Posterior cingulate gyrus (tissue), 11 donors: ENCODE measurements at places on chromosomes 4 and X.

GRCh38 chrX:283115-283845 lies 2.1 kb downstream of the PLCXD1 start:
- DNase-seq = peak; percentile 81

GRCh38 chr4:140092094-140092851 lies 61.7 kb downstream of the MAML3 start:
- peak; percentile 14 for DNase-seq

GRCh38 chrX:154542723-154543424 lies 3.8 kb downstream of the G6PD start:
- no peak for DNase-seq

GRCh38 chr4:8238515-8239053 lies 31.0 kb upstream of the HTRA3 start:
- peak; percentile 67 for DNase-seq

DNA sequence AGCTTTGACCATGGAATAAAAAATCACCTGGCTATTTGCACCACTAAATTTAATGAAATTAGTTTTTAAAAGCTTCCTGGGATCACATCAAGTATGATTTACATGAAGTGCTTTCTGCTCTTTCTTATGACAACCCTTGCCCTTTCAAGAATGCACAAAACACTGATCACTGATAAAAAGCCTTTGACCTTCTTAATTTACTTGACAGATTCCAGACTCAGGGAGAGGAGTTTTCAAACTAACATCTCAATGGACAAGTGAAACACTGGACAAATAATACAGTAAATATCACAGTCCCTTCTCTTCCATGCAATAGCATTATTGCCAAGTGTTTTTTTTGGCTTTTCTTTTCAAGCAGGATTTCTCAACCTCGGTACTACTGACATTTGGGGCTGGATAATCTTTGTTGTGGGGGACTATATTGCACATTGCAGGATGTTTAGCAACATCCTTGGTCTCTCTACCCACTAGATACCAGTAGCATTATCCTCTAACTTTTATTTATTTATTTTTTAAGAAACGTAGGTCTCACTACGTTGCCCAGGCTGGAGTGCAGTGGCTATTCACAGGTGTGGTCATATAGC lies 86.3 kb downstream of the ZNF827 start:
- DNase-seq = no peak

DNA sequence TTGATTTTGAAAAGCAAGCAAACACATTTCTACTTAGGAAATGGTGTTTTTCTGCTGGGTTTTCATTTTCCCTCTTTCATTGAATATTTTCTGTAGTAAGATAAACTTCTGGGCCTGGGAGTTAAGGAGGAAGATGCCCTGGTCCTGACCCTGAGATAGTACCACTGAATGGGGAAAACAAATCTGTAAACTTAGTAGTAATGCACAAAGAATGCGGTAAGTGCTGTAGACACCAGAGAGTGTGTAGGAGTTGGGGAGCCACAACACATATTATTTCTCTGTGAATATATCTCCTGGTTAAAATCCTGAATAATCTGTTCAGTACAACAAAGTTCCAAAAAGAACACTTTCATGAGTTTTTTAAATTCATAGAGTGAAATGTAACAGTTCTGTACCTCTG lies 178.3 kb downstream of the MAPK10 start:
- DNase-seq = no peak

GRCh38 chr4:105624530-105624929 lies 72.1 kb downstream of the ARHGEF38 start:
- DNase-seq = no peak

DNA sequence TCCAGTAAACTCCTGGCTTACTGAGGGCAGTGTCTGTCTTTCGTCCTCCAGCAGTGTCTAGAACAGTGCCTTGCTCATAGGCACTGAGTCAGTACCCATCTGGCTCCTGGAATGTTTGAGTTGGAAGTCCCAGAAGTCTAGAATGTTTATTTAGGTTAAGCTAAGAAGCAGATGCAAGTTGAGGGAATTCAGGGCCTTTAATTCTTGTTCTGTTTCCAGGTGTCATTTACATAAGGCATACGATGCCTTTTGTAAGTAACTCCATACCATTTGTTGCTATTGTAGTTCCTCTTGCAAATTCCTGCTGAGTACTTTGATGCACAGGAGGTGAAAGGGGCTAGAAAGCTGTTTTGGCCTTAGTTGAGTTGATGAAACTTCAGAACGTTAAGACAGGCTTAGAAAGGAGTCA lies 22.2 kb downstream of the ARHGAP10 start:
- no peak for DNase-seq

DNA sequence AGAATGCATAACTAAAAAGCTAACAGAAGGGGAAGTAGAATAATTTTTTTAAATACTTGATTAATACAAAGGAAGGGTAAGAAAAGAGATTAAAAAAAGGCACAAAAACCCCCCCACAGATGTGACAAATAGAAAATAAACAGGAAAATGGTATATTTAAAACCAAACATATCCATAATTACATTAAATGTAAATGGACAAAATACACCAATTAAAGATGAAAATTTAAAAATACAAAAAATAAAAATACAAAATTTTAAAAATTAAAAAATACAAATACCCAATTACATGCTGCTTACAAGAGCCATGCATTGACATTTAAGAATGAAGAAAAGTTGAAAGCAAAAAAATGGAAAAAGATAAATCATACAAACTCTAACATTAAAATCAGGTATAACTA lies 86.0 kb downstream of the SEL1L3 start:
- no peak for DNase-seq

- DNase-seq = no peak
Observed at GRCh38 chr4:46016306-46016705, 107.5 kb downstream of the GABRG1 start.

- no peak for DNase-seq
Observed at GRCh38 chrX:9429767-9430166, 35.1 kb upstream of the TBL1X start.

GRCh38 chr4:174365018-174365587 lies 81.4 kb downstream of the CEP44 start:
- DNase-seq = no peak

- no peak for DNase-seq
Observed at GRCh38 chr4:70300215-70300614, 34.6 kb upstream of the CABS1 start.

- no peak for DNase-seq
Observed at GRCh38 chr4:108868606-108869227, 105.9 kb upstream of the ETNPPL start.

DNA sequence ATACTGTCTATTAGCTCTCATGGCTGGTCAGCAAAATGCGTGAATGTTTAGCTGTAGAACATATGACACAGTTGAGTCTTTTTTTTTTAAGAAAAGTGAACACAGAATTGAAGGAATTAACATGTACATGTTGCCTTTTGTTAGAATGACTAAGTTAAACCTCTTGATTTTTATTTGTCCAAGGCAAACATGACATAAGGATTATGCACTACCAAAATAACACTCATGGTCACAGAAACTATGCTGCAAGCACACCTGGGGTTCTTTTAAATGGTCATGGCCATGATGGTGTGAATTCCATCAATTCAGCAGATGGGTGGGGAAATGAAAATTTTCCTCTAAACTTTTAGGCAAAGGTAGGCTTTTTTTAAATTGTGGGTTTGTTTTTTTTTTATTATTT lies 80.1 kb upstream of the CXCL13 start:
- DNase-seq = no peak

- DNase-seq = peak; percentile 34
Observed at GRCh38 chrX:154458116-154458953, at the start of gene PLXNA3. PLXNA3 (plus strand) TSS chrX:154458281; CDS start chrX:154460184, 1,903 bp downstream.

DNA sequence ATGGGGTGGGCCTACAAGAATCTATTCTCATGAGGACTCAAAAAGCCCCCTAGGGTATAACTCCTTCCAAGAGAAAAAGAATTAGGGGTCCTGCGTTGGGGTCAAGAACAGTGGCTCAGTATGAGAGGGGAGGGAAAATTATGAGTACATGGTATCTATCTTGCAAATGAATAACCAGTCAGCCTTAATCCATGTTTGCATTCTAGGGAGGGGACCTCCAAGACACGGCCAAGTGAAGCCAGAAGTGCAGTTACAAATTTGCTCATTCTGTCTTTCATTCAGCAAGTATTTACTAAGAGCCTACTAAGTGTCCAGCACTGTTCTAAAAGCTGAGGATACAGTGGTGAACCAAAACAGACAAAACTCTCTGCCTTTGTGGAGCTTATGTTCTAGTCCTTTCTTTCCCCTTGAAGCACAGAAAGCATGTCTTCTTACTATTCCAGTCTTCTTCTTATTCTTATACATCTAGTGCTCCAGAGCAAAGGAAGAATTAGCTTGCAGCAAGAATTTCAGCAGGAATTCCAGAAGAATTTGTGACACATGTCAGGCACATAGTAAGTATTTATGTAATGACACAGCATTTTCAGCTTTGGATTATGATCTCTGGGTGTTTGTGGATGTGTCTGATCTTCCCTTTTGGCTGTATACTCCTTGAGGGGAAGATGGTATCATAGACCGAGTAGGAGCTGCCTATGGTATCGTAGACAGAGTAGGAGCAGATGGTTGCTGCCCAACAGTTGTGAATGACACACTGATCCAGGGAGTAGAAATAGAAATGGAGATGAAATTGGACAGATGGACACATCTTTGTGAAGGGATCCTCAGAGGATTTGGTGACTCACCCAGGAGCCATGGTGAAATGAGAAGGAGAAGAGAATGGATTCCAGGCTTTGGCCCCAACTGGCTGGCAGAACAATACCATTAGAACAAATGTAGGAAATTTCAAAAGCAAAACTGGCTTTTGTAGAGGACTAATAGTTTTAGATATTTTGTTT lies 75.9 kb downstream of the COQ2 start:
- no peak for DNase-seq

GRCh38 chr4:141301216-141301615 lies 80.5 kb downstream of the ZNF330 start:
- DNase-seq = no peak

GRCh38 chrX:7948483-7948882 lies 21.3 kb upstream of the PNPLA4 start:
- no peak for DNase-seq

DNA sequence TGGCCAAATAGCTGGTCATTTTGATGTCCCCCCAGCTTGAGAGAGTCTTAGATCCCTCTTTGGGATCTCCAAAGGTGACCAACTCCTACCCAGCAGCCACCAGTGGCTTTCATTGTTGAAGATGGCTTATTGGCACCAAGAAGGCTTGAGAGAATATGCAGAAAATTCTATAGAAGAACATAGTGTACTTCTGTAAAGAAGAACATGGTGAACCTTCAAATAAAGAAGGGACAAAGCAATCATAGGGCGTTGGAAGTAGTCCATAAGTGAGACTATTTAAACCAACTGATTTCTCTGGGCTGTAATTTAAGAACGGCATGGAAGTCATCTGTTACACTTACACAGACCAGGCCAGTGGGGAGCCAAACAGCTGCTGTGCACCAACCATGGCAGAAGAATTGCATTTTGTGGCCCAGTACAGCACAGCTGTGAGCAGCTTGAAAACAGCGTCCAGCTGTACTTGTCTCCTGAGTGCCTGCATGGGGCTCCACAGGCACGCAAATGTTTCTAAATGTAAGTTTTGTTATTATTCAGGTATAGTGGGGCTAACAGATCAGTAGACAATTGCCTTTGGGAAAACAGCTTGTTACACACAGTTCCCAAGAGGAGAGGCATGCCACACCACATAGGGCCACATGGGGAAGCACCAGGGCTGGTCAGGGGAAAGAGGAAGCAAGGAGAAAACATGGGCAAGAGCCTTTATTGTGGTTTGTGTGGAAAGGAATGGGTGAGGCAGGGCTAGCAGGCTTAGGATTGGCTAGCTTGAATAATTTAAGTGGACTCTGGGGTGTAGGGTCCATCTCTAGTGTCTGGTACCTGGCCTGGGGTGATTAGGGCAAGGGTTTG lies 125.0 kb downstream of the ARHGAP6 start:
- DNase-seq = no peak

DNA sequence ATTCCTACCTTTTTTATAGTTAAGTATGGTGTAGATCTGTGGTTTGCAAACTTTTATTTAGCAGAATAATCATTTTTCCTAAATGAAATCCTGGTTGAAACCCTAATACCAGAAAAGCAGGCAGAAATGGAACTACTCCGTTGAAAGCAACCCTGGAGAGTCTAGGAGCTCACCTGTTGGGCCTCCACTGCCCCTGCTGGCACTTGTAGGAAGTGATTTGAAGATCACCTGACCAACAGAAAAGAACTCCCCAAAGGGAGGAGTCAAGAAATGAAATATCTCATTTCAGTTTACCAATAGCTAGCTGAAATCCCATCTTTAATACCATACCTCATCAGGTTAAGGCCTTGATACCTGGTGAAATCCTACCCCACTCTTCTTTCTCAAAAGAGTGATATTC lies 277.1 kb downstream of the KLHL13 start:
- DNase-seq = no peak

DNA sequence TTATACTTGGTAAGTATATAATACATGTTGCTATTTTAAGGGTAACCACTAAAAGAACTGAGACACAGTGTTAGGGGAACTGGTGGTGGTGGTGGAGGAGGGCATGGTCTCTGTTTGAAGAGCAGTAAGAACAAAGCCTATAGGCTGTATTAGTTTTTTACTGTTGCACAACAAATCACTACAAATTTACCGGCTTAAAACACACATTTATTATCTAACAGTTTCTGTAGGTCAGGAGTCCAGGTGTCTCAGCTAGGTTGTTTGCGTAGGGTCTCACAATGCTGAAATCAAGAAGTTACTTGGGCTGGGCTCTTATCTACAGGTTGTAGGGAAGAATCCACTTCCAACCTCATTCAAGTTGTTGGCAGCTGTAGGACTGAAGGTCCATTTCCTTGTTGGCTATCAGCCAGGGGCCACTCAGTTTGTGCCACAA lies 52.6 kb downstream of the CASK start:
- no peak for DNase-seq

GRCh38 chr4:174111422-174111821 lies 172.0 kb downstream of the FBXO8 start:
- DNase-seq = no peak

- no peak for DNase-seq
Observed at GRCh38 chrX:118286066-118286762, 59.7 kb upstream of the WDR44 start.

- no peak for DNase-seq
Observed at GRCh38 chrX:63702556-63702955, 82.5 kb downstream of the ARHGEF9 start.
